ENCODE measurements at places on chromosomes 7 and 10.
A peak's percentile ranks its signal among the peaks of the same experiment; 100 is the strongest.

- DNase-seq = no peak
Observed at GRCh38 chr7:3336042-3336665, 35.1 kb downstream of the SDK1 start.

- no peak for DNase-seq
Observed at GRCh38 chr10:105148921-105149320, 507.8 kb downstream of the SORCS3 start.

- DNase-seq = no peak
Observed at GRCh38 chr7:25698451-25699113, 453.4 kb upstream of the NFE2L3 start.

GRCh38 chr7:101631224-101631714, 2.2 kb upstream of the MYL10 start:
- DNase-seq = no peak

DNA sequence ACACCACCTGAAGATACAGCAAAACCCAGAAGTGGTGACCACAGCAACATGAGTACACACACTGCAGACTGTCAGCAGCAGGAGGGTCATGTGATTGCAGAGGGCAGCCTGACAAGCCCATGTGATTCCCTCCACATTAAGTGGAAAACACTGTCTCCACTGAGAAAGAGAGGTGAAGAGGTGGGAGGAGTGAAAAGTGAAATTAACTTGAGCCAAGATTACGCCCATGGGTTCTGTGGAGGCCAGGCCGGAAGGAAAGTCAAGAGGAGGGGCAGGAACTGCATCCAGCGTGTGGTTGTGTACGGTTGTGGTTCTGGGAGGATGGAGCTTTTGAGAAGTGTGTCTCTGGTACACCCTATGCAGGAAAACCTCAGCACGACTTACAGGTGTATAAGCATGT, 138.5 kb downstream of the PLXNA4 start:
- DNase-seq = peak; percentile 44

DNA sequence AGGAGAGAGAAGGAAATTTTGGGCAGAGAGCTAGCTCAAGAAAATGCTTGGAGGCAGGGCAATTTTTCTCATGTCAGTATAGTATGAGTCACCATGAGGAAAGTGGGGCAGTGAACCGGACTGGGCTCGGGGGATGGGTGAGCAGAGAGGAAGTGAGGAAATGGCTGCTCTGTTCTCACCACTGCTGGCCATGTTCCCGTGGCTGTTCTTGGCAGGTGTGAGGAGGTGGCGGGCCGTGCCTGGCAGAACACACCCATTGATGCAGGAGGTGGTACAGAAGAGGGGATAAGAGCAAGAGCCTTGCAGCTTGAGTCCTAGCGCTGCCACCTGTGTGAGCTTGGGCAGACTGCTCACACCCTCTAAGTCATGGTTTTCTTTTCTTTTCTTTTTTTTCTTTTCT, 304.4 kb upstream of the LYZL1 start:
- peak; percentile 69 for DNase-seq

GRCh38 chr10:131215776-131216175, 95.7 kb downstream of the TCERG1L start:
- no peak for DNase-seq

- DNase-seq = no peak
Observed at GRCh38 chr10:131513901-131514300, 202.4 kb upstream of the TCERG1L start.

GRCh38 chr10:26326851-26327250, 110.3 kb downstream of the GAD2 start:
- DNase-seq = no peak

Measured in inflammatory macrophage treated with lipopolysaccharide for 1 hour (primary cell).